Dermis blood vessel endothelial cell (primary cell): ENCODE measurements at places on chromosomes 13 and 19.

GRCh38 chr19:32773126-32773525 is 53.6 kb downstream of the TDRD12 start:
- DNase-seq = no peak

- peak; percentile 92 for DNase-seq
Measured at GRCh38 chr19:11694533-11695439, 44.0 kb downstream of the ZNF823 start.

GRCh38 chr13:99044764-99045163 is 66.9 kb upstream of the DOCK9 start:
- no peak for DNase-seq

GRCh38 chr19:3462991-3463713 is 17.2 kb downstream of the SMIM24 start:
- no peak for DNase-seq

GRCh38 chr19:28578786-28579505 is 634.0 kb downstream of the UQCRFS1 start:
- no peak for DNase-seq

DNA sequence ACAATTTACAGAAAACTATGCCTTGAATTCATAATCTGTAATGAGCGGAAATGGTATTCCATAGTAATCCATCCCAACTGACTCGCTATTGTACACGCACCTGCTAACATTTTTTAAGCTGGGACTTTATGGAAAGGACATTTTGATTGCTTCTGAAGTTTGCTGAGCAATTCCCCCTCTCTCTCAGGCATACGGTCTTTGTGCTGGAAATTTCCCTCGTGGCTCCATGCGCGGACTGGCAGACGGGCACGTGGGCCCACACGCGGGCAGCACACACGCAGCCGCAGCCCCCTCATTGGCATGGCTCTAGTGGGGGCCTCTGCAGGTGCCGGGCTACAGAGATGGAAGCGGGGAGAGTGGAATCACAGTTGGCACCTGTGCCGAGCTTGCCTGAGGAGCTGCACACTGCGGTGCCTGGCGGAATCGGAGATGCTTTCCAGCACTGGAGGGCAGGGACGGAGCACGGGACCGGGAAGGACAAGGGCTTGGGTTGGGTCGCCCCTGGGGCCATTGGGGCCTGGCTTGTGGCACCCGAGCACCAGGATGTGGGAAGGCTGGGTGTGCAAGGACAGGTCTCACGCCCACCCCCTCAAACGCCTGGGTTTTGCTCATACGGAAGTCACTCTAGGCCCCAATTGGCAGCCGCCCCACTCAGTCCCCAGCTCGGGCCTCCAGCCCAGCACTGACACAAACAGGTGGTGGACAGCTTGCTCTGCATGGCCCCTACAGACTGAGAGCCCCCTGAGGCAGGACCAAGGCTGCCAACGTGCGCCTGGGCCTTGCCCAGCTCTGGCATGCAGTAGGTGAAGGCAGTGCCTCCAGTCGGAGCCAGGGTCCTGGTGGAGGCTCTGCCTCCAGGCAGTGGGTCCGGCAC is 30.2 kb upstream of the CCNE1 start:
- DNase-seq = no peak

- no peak for DNase-seq
Measured at GRCh38 chr13:27704681-27705080, 83.0 kb downstream of the POLR1D start.
